ENCODE measurements at places on chromosomes 5 and 9.

- DNase-seq = no peak
These were observed at the start of gene LHFPL2 for GRCh38 chr5:78648359-78649210. TSS of gene LHFPL2 (minus strand) at chr5:78648772. CDS start at chr5:78510213, 138,559 bp downstream.

DNA sequence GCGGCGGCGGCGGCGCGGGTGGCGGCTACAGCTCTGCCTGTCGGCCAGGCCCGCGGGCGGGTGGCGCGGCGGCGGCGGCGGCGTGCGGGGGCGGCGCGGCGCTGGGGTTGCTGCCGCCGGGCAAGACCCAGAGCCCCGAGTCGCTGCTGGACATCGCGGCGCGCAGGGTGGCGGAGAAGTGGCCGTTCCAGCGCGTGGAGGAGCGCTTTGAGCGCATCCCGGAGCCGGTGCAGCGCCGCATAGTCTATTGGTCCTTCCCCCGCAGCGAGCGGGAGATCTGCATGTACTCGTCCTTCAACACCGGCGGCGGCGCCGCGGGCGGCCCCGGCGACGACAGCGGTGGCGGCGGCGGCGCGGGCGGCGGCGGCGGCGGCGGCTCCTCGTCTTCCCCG, 296 bp downstream of the ZSWIM6 start:
- DNase-seq = no peak

DNA sequence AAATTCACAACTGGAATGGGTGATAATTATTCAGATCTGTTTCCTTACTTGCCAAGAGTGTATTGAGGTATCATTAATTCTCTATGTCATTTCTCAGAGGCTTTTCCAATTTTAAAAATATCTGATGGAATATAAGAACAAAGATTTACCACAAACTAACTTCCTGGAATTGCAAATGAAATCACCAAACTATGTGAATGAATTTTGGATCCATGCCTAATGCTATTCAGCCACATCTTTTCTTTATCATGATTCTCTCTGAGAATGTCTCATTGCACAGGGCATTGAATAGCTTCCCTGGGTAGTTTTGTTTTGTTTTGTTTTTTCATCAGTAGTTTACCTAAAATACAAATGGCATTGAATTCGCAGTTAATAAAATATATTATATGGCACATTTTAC, 146.9 kb upstream of the FBN2 start:
- no peak for DNase-seq

- peak; percentile 25 for DNase-seq
These were observed 598 bp downstream of the RGP1 start for GRCh38 chr9:35749515-35750255.

DNA sequence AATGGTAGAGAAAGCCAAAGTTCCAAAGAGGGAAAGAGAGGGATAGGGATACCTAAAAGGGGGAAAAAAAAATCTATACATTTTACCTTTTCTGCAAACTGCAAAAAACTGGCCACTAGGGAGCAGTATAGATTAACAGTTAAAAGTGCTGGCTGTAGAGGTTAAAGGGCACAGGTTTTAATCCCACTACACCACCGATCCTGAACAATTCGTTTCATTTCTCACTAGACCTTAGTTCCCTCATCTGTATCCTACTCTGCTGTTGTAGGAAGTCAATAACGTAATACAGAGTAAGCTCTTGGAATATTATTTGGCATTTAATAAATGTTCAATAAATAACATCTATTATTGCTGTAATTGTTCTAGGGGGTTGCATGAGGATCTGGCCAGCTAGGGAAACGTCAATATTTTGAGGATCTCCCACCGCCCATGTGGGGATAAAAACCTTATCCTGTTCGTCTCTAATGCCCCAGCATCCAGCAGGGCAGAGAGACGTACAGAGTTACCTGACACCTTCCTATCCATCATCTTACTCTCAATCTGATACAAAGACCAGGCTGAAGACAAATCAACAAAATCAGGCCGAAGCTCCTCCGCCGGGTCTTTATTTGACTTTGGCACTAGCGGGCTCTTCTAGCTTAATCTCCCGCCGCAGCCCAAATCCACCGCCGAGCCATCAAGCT, 757 bp downstream of the CDC26 start:
- DNase-seq = peak; percentile 66

DNA sequence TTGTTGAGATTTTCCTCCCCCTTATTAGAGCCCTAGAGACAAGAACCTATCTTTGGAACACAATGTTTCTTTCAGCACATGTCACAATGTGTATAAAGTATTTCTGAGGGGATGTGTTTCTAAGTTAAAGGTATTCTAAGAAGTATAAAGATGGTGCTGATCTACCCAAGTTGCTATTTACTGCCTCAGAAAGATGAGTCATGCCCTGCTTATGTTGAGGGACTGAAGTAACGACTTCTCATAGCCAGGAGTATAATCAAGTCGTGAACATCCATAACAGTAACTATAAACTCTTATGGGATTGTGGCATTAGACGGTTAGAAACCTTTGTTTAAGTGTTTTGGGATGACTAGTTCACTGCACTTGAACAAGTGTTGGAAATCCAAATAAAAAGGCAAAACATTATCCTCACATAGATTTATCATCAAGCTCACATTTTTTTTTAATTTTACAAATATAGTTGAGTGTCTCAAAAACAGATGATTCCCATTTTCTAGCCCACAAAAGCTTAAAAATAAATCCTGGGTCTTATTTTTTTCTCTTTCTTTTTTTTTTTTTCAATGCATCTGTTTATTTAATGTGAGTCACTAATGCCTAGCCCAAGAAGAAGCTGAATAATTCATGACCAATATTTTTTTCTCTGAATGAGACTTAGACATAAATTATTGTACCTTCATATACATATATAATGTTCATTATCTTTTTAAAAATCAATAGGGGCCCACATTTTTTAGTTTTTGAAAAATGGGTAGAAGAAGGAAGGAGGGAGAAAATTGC, 12.2 kb upstream of the TMEM252 start:
- DNase-seq = no peak

DNA sequence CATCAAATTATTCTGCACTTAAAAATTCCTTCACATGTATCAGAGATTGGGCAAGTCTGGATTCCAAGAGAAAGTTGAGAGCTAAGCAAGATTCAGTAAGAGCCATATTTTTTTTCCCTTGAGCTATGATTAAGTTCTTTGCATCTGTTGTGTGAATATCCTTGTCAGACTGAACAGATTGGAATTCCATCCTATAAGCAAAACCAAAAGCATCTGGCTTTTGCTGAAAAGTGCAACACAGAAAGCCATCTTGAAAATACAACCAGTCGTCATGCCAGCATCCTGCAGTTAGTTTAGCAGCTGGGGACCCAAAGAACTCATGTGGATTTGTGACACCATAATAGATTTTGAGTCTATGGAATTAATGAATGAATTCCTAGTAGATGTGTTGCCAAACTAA, 316.9 kb downstream of the MTRR start:
- no peak for DNase-seq

- DNase-seq = no peak
These were observed 72.8 kb upstream of the ZNF608 start for GRCh38 chr5:124819201-124819600.

GRCh38 chr5:33837301-33837700, 54.5 kb downstream of the ADAMTS12 start:
- no peak for DNase-seq

DNA sequence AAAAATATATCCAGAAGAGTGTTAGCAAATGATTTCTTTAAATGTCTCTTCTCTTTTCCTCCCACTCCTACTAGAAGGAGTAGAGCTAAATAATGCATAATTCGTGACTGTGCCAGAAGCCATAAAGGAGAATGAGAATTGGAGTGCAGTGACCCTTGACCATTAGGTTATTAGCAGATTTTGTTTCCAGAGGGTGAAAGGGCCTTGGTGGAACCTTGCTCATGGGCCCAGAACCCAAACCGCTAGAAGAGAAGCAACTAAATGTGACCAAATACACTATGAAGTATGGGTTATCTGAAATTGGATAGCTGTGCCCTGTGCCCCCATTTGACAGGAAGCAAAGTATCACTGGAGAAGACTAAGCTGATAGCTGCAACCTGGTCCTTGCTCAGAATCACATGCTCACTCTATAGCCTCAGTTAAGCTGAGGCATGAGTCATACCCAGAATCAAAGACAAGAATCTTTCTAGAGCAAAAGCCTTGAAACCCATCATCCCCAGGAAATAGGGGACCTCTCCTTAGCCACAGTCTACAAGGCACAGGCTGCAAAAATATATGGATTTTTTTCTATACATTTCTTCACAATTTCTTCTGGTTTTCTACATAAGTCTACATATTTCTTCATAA, 36.3 kb downstream of the CAPSL start:
- DNase-seq = no peak

DNA sequence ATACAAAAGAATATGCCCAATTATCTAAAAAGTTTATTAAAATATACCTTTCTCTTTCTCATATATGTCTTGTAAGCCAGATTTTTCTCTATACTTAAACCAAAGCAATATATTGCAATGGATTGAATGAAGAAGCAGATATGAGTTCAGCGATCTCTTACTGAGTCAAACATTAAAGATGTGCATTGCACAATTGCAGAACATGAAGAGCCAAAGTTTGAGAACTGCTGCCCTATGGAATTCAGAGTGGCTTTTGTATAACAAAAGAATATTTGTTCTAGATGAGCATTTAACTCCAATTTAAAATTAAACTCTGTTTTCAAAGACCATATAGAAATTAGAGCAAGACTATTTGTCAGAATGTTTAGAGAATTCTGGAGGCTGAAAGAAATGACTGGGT, 519.0 kb upstream of the DAB2 start:
- DNase-seq = no peak

GRCh38 chr5:35803191-35803651, 53.5 kb upstream of the IL7R start:
- no peak for DNase-seq

DNA sequence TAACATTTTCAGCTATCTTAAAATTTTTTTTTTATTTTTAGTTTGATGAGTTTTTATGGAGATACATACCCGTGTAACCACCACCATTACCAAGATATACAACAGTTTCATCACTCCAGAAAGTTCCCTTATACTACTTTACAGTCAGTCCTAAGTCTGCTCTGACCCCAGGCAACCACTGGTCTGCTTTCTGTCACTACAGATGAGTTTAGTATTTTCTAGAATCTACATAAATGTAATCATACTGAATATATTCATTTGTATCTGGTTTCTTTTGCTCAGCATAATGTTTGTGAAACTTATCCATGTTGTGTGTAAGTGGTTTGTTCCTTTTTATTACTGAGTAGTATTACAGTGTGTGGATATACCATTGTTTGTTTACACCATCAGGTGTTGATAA, 127.8 kb downstream of the GAS1 start:
- DNase-seq = no peak

DNA sequence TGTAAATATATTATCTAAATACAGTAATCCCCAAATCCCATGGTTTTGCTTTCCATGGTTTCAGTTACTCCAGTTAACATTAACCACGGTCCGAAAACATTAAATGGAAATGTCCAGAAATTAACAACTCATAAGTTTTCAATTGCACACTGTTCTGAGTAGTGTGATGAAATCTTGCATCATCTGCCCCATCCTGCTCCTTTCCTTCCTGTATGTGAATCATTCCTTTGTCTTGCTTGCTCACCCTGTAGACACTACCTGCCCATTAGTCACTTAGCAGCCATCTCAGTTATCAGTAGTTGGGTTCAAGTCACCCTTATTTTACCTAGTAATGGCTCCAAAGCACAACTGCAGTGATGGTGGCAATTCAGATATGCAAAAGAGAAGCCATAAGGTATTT, 1568.5 kb upstream of the WWC1 start:
- DNase-seq = no peak

DNA sequence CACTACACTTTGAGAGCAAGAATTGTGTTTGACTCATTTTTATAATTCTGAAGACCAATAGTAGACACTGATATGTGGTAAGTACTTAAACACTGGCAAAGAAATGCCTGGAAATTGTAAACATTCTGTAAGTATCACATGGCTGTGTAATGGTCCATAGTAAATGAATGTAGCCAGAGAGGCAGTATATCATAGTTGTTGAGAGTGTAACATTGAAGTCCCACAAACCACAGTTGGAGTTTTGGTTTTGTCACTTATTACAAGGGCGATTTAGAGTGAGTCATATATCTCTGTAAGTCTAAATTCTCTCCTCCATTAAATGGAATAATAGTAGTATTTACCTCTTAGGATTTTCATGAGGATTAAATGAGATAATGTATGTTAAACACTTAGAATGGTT, 181.1 kb upstream of the MEF2C start:
- no peak for DNase-seq

DNA sequence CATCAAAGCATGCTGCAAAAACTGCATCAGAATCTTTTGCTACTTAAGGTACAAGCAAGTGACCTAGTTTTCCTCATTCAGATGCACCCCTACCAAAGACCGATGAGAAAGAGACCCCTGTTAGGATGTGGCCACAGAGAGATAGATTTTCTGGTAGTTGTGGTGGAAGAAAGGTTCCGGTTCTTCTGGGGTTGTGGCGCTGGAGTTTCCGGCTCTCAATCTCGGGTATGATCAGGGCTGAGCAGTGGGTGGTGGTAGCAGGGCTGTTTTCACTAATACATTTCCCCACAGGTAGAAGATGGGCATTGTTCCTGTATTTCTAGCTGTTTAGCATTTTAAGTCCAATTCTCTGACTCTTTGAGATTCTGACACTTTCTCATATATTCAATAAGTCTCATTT, 58.4 kb downstream of the PCSK1 start:
- DNase-seq = no peak

DNA sequence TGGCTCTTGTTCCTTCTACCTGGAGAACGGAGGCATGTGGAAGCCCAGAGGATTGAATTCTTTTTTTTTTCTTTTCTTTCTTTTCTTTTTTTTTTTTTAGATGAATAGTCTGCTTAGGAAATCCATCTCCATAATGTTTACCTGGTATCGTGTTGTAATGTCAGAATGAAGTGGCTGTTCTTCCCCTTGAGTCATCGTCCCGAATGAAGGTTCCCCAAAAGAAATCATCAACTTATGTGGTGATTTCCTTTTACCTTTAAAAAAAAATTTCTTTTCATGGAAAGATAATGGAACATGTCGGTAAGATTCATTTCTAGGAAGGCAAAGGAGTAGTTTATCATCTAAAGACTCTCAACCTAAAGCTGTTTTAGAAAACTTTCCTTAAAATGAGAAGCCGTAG, 59.7 kb downstream of the DOCK8 start:
- DNase-seq = no peak

DNA sequence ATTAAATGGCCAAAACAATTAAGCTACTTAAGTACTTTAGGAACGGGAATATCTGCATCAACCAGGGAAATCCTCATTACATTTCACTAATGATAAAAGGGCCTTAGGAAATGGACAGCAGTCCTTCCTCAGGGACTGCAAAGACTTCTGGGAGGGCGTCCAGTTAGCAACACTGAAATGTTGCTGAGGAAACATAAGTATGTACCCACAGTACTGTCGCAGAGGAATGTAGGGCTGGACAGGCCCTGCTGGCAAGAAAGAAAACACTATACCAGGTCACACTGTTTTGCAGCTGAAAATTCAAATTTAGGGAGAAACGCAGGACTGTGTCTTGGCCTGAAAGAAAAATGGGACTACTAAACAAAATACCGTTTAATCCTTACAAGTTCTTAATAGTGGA, 1.3 kb downstream of the C5orf15 start:
- no peak for DNase-seq

- DNase-seq = no peak
These were observed 795 bp upstream of the STOML2 start for GRCh38 chr9:35103660-35104191.

GRCh38 chr5:34691326-34691725, 35.2 kb downstream of the RAI14 start:
- DNase-seq = no peak

GRCh38 chr5:156913355-156913718, 49.7 kb downstream of the TIMD4 start:
- no peak for DNase-seq

GRCh38 chr5:80990971-80991370, 30.8 kb downstream of the RASGRF2 start:
- no peak for DNase-seq
